Heart left ventricle (tissue), 16 donors: ENCODE measurements at places on chromosomes 4 and X. TPM values are rescaled to one million over a fixed set of nuclear protein-coding genes. Genes with fewer than 3 reads are reported as not detected.

CXCL1 gene
- 0.46 TPM for total RNA-seq

WDR13 gene
- 235 TPM for total RNA-seq

- DNase-seq, result no peak
- no peaks in the 10 kb centered on the region for H3K36me3 ChIP-seq
- H3K27ac ChIP-seq, result no peak overlapping the region
These were observed 1794.9 kb upstream of the TENM3 start for GRCh38 chr4:180448306-180448705.

GRCh38 chrX:70346418-70347070 lies 56.6 kb downstream of the KIF4A start:
- no peaks in the 10 kb centered on the region for H3K4me1 ChIP-seq
- DNase-seq, result no peak

DNA sequence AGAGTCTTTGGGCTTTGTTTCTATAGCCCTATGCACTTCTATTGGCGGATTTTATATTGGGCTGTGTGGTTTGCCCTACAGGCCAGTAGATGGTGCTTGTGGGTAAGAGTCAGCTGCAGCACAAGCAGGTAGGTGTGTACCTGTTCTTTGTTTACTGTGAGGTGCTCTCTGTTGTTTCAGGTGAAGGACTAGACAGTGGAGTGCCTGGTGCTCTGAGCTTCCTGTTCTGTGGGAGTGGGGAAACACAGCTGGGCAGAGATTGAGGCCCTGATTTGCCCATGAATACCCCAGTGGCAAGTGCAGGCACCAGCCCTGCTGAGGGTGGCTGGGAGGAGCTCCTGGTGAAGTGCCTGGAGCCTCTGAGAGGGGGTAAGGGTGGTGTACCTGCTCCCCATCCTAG lies 26.3 kb upstream of the UCP1 start:
- no peak overlapping the region for H3K27ac ChIP-seq
- no peak for DNase-seq
- no peak overlapping the region for H3K4me3 ChIP-seq
- H3K27me3 ChIP-seq, result no peaks in the 10 kb centered on the region
- H3K4me1 ChIP-seq, result no peaks in the 10 kb centered on the region
- no peaks in the 10 kb centered on the region for H3K36me3 ChIP-seq

DNA sequence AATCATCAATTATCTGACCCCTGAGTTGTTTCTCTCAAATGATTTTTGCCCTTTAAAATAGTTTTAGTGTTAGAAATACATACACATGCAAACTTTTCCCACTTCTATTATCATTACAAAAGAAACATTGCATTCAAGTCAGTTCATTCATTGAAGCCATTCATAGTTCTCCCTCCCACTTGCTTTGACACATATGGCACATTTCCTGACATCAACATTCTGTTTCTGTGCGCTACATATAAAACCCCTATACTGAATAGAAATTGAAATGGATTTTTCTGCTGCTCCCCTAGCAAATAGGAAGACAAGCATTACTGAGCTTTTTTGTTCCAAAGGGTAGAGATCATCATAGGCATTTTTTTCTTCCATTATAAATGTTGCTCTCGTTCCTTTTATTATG lies 497.9 kb upstream of the PCDH10 start:
- no peak overlapping the region for H3K4me3 ChIP-seq
- no peaks in the 10 kb centered on the region for H3K36me3 ChIP-seq
- H3K27ac ChIP-seq, result no peak overlapping the region
- DNase-seq, result no peak
